Activated CD4-positive, alpha-beta T cell treated with anti-CD3 and anti-CD28 coated beads, Interleukin-2, amount 50 U/mL, for 1 hour (primary cell): ENCODE measurements at places on chromosomes 5 and 9.

GRCh38 chr5:7261049-7261448, 134.9 kb upstream of the ADCY2 start:
- no peak for DNase-seq

GRCh38 chr5:74772359-74772758, 5.3 kb downstream of the NSA2 start:
- no peak for DNase-seq

DNA sequence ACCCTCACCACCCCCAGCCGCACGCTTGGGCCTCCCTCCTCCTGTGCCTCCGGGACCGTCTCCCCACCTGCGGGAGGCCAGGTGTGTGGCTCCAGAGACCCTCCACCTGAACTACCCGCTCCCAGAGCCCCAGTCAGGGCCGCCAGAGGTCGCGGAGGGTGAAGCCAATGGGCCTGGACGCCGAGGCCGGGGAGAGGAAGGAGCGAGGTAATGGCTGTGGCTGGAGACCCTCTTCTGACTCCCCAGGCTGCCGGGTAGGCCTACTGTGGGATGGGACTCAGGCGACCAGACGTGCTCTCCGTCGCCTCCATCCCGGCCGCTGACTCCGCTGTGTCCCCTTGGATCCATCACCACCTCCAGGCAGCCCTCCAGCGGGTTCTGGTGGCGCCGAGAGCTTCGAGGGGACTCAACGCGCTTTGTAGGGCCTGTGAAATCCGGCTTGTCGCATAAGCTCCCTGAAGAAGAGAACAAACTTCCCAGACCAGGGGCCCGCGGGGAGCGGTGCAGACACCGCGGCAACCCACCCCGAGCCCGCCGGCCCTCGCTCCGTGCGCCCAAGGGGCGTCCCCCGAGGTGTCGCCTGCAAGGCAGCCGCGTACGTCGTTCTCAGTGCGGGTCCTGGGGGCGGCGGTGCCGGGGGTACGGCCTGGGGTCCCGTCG, 12.6 kb downstream of the IRX2 start:
- DNase-seq = no peak

DNA sequence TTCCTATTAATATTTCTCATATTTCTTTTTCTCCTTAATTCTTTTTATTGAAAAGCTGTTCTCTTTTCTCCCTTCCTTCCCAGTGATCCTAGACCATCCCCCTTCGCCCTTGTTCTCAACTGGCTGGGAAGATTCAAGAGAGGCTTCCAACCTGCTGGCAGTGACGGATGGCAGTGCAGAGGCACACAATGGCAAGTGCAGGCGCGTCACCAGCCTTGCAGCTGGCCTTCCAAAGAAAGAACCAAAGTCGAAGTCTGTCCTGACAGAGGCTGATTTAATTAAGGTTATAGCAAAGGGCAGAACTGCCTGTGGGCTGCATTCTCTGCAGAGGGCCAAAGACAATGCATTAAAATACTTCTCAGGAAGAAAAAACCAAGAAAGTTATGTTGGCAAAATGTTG, 7.4 kb downstream of the CEMIP2 start:
- no peak for DNase-seq

DNA sequence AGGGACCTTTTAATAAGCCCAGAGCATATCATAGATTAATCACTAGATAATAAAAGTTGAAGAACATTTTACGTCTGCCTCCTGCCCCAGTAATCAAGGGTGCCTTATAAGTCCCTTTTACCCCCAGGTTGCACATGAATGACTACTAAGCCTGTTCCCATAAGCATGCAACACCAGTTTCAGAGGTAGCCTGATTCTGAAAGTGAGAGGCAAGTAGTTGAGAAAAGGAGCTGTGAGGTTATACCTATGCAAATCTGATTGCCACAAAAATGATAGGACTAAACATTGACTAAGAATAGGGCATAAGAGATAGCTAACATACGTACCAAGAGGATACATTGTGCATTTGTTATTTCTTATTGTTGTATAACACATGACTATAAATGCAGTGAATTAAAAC, 681.9 kb downstream of the ISL1 start:
- DNase-seq = no peak

- DNase-seq = no peak
Observed at GRCh38 chr5:122846051-122846550, 688 bp downstream of the SNX24 start.

- no peak for DNase-seq
Observed at GRCh38 chr5:68658810-68659372, 434.9 kb upstream of the SLC30A5 start.

DNA sequence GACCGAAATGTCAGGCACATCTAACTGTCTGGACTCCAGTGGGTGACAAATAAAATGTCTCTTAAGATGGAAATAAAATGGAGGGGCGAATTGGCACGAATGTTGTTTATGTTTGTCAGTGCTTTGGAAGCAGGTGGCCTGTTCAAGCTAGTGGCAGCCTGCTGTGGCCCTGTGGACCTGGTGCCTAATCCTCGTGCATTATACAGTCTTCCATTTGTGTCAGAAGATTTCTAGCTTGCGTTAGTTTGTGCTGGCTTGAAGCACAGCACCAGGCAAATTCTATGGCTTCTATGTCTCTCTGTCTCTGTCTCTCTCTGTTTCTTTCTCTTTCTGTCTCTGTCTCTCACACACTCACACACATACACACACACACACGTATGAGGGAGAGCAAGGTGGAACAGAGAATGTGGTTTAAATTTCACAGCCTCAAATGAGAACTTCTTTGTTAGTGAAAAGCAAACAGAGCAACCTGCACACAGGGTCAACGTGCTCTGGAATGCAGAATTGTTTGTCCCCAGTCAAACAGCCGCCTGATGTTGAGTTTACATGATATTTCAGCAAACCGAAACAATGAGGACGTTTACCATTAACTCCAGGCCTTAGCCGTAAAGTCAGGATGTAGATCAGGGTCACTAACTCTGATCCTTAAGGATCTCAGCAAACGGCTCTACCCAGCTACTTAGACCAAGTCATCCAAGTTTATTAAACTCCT, 39.0 kb upstream of the CD180 start:
- DNase-seq = no peak

DNA sequence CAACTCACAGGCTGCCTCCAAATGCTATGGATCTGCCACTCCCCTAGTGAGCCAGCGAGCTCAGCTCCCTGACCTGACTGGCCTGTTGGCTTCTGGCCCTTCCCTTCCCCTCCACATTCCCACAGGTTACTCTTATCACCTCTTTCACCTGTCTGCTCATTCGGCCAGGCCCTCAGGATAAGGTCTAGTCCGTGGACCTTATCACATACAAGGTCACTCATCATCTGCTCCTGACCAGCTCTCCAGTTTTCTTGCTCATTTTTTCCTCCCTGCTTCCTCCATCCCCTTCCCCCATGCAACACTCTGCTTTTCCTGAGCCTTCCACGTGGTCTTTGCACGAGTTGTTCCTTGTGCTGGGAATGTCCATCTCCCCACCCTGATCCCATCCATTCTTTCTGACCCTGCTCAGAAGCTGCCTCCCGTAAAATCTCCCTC, 25.9 kb upstream of the NDST1 start:
- DNase-seq = no peak

- no peak for DNase-seq
Observed at GRCh38 chr5:160044391-160044804, 35.5 kb downstream of the TTC1 start.

GRCh38 chr5:12623408-12623807, 719.2 kb upstream of the CTNND2 start:
- no peak for DNase-seq

GRCh38 chr5:169768416-169768815, 131.3 kb downstream of the DOCK2 start:
- no peak for DNase-seq

DNA sequence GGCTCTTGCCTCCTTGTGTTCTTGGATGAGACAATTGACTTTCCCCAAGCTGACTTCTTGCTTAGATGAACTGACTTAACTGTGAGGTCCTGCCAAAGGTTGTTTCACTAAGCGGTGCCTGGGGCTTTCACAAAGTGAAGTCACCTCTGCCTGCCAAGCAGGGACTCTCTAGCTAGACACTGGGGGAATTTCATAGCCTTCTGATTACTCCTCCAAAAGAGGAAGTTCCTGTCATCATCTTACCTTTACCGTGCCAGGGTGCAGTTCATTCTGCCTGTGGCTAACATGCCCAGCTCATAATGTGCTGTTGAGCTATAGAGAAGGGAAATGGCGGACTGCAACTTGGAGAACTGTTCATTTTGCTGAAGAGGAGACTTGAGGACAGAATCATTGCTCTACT, 472.0 kb upstream of the WWC1 start:
- no peak for DNase-seq

GRCh38 chr9:127724012-127724411, 8.1 kb downstream of the TTC16 start:
- DNase-seq = no peak

DNA sequence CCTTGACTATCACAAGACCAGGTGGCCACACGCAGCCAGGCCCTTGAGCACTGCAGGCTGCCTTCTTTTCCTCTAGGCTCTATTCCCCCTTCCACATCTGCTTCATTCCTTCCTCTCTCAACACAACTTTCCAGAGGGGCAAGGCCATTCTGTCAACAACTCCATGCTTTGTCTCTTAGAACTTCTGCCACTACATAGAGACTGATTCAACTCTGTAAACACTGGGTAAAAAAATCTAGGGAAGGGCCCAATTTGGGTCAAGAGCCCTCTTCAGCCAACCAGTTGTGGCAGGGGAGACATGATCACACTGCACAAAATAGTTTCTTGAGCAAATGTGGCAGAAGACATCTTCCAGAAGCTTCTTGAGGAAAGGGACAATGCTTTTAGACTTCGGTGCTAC, 55.6 kb downstream of the ATPSCKMT start:
- DNase-seq = no peak

- DNase-seq = no peak
Observed at GRCh38 chr9:34550016-34550680, 27.4 kb upstream of the ENHO start.

DNA sequence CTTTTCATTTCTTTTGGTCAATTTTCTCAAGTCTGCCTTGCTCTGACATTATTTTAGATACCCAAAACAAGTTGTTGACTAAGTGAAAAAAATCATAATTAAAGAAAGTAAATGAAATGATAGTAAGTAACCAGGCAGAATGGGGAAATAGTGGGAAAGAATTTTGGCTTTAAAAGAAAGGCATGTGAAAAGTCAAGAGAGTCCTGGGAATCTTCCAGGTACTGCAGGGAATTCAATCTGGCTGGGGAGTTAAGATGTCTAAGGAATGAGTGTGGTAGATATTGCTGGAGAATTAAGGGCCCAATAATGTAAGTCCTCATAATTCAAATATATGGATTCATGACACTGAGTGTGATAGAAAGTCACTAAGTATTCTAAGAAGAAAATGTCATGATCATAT, 123.1 kb upstream of the PAPPA start:
- no peak for DNase-seq

DNA sequence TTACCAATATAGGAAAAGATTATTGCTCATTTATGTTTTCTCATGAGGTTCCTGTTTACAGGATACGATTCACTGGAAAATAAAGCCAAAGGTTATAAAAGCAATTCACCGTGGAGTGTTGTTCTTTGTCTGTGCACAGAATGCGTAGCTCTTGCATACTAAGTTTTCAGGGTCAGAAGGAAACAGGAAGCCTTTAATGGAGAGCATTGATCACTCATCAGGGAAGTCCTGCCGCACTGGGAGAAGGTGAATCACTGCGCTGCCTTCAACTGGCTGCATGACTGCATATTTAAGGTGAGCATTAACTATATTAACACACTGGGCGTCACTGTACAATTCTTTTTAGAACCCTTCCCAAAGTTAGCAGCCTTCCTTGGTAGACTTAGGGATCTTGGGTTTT, 74.1 kb upstream of the SYK start:
- DNase-seq = no peak

- DNase-seq = no peak
Observed at GRCh38 chr5:134446938-134447337, 35.3 kb upstream of the CDKN2AIPNL start.

- DNase-seq = no peak
Observed at GRCh38 chr5:15806613-15807012, 306.6 kb downstream of the FBXL7 start.

DNA sequence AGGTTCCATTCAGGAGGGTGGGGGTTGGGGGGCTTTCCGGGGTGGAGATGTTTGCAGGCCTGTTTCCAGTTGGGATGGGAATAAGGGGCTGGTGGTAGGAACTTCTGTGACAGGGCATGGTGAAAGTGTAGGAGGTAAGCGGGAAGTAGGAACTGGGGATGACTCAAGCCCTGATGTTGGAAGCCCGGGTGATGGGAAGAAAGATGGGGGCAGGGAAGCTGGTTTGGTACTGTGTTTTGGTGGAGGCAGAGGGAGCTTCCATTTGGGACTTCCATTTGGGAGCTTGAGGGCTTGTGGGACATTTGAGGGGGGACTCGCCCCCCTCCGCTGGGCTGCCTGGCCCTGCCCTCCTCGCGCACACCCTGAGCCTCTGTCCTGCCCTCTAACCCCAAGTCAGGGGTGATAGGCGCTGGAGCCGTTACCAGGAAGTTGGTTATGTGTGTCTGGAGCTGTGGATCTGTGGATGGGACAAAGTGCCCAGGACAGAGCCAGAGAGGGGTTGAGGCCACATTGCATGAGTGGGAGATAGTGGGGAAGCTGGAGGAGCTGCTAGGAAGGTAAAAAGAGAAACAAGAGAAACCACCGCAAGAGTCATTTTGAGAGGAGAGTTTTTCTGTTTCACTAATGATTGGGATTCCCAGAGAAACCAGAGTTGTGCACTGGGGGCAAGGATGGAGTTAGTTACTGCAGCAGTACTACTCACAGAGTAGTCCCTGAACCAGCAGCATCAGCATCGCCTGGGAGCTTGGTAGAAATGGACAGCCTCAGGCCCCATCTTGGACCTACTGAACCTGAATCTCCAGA, 6.6 kb downstream of the RGS14 start:
- no peak for DNase-seq

- no peak for DNase-seq
Observed at GRCh38 chr5:18732556-18733479, 1098.6 kb downstream of the TAF11L14 start.

GRCh38 chr9:126874546-126875314, 14.3 kb downstream of the ZBTB34 start:
- DNase-seq = no peak

DNA sequence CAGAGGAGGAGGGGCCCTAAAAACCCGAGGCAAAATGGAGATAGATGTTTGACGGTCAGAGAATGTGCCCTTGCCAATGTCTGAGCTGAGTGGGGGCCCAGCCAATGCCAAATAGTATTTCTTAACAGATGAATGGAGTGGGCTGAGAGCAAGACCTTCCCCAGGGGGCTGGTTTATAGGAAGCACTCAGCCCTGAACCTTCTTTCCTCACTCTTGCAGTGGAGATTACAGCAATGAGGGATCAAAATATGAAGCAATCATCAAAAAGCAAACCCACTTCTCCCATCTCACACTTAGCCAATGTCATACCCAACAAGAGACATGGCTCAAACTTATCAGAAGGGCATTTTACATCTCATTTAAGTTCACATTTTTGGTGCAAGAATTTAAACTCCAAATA, 350.3 kb downstream of the GADD45G start:
- DNase-seq = no peak

DNA sequence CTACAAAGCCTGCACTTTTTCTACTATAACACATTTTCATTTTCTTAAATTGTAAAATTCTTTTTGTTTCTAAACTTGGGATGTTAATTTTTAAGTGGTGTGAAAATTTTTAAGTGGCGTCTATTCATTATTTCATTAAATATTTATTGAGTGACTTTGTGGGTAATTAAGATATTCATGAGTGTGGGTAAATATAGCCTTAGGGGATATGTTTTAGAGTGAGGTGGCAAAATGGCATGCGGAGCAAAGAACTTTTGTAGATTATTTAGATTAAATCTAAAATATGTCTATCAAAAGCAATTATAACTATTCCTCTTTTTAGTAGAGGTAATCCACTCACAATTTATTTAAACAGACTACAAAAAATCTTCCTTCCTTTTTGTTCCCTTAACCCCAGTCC, 188.4 kb downstream of the PCSK1 start:
- DNase-seq = no peak
